Inflammatory macrophage (primary cell): ENCODE measurements at places on chromosomes 3 and 15.

- DNase-seq, result no peak
These were observed 24.8 kb downstream of the ZBTB38 start for GRCh38 chr3:141392897-141393734.

DNA sequence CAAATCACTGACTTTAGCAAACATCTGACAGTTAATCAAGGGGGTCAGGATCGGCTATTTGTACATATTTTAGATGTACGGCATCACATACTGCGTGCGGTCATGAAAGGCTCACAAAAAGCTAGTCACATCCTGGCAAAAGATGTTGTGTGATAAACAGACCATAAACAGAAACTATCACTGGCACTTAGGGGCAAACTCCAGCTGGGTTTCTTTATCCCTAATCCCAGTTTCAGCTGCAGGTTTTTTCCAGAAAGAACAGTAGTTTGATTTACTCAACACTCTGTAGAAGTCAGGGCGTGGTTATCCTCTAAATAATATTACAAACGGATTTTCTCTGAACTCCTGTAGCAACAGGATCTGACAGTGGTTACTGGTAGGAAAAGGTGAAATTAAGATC, 112.4 kb upstream of the BHLHE40 start:
- no peak for DNase-seq

- no peak for DNase-seq
These were observed 242.3 kb downstream of the TLE3 start for GRCh38 chr15:69855258-69856000.

GRCh38 chr15:58521293-58521991, 89.7 kb downstream of the LIPC start:
- DNase-seq, result peak; percentile 94
